Tibial nerve (tissue), 4 donors: ENCODE measurements at places on chromosomes 11 and 22.

- no peak for DNase-seq
Measured at GRCh38 chr11:65810046-65810868, 23.4 kb downstream of the OVOL1 start.

DNA sequence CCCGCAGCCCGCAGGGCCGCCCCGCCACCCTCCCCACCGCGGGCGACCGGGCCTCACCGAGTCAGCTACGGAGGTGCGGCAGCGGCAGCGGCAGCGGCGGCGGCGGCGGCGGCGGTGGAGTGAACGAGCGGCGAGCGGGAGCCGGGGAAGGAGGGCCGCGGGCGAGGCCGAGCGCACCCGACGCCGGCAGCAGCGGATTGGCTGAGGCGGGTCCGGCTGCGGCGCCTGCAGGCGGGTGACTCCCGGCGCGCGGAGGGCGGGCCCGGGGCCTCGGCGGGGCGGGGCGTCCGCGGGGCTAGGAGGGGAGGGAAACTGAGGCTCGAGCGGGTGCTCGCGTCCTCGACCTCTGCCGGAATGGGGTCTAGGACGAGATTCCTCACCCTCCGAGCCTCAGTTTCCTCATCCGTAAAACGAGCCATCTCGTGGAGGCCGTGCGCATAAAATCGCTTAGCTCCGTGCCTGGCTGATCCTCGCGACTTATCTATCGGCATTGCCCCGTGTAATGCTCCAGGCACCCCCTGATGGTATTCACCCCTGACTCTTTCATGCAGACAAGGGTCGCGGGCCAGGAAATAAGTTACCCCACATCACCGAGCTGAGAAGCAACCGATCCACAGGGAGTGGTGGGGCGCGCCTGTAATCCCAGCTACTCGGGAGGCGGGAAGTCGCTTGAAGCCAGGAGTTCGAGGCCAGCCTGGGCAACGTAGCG, at the start of gene CPT1A:
CPT1A (minus strand) TSS at position 199 of the 709 bp plus-strand sequence. CDS start 26,442 bp downstream, outside the sequence.
- peak; percentile 48 for DNase-seq

DNA sequence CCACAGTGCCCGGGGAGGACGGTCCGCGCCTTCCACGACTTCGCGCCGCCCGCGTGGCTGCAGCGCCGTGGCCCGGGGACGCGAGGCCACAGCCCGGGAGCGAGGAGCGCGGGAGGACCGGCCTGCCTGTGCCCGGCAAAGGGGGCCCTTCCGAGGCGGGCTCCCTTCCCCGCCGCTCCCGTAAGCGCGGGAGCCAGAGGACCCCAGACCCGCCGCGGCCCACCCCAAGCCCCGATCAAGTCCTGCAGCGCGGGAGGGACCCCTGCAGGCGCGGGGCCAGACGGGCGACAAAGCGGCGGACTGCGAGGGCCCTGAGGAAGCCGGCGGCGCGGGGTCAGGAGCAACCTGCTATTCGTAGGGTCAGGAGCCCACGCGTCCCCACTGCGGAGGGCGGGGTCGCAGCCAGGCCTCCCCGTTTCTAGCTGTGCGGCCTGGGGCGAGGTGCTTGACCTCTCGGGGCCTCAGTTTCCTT, 110.3 kb downstream of the WNT7B start:
- no peak for DNase-seq

DNA sequence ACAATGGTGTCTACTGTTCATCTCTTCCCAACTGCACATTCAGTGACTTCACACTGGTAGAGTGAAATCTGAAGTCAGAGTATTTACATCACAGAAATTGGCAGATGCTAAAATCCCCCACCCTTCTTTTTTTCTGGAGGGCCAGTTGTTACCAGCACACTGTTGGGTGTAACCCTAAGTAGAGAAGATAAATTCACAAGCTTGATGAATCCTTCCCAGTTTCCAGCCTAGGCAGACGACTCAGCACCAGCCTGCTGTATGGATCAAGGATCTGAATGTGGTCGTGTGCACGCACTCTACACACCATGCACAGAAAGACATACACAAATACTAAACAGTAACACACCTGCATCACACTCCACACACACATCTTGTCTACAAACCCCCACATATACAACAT, 46.0 kb downstream of the ARRB1 start:
- no peak for DNase-seq

DNA sequence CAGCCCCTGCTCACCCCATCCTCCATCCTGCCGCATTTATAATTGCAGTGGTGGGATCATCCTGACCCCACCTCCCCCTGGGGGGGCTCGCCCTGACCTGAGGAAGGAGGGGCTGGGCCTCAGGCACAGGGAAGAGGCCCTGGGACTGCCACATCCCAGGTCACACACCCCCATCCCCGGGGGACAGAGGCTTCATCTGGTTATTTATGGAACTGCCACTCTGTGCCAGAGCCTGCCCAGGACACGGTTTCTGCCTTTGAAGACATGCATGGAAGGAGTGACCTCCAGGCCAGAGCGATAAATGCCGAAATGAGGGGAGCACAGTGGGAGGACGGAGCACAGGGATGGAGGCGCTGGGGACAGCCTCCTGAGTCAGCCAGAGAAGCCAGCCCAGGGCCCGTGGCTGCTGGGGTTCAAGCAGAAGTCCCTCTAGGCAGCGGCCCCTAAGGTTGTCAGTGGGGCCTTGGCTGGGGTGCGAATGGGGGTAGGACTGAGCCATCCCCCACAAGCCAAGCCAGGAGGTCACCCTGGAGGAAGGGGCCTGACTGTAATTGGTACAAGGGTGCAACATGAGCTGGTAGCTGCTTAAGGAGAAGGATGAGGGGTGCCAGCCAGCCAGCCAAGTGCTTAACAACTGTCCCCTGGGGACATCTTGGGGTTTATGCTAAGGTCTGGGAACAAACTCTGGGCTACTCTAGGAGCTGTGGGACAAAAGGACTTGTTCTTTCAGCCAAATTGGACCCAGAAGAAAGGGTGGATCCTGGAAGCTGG, 51.4 kb upstream of the SHISAL1 start:
- DNase-seq, result no peak

- DNase-seq, result no peak
Measured at GRCh38 chr11:113673550-113674396, 32.3 kb downstream of the TMPRSS5 start.

- DNase-seq, result no peak
Measured at GRCh38 chr22:20729194-20729593, 44.7 kb upstream of the SERPIND1 start.

DNA sequence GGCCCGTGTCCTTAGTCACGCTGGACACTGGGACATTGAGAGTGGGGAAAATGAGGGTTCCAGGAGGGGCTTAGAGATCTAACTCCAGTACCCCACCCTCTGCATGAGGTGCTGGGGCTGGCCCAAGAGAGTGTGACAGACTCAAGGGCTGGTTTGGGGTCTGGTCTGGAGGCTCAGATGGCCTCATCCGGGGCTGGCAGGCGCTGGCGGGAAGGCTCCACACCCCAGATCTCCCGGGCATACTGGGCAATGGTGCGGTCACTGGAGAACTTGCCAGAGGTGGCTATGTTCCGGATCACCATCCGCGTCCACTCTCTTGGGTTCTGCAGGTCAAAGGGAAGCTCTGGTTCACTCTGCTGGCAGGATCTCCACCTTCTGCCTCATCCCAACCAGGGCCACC, 2.5 kb upstream of the RASGRP2 start:
- no peak for DNase-seq

DNA sequence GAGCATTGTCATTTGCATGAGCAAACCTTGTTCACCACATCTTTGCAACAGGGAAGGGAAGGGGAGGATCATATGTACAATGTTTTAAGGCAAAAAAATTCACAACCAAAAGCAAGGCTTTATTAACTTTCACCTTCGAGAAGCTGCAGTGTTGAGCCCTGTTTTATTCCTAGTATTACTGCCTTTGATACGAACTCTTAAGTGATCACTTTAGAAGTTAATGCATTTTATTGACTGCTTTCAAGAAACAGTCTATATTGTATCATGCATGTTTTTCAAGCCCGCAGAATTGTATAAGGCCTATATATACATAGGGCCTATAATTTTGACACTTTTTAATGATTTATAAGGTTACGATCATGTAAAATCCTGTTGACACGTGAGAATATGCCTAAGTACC, 117.5 kb upstream of the VPREB1 start:
- no peak for DNase-seq

DNA sequence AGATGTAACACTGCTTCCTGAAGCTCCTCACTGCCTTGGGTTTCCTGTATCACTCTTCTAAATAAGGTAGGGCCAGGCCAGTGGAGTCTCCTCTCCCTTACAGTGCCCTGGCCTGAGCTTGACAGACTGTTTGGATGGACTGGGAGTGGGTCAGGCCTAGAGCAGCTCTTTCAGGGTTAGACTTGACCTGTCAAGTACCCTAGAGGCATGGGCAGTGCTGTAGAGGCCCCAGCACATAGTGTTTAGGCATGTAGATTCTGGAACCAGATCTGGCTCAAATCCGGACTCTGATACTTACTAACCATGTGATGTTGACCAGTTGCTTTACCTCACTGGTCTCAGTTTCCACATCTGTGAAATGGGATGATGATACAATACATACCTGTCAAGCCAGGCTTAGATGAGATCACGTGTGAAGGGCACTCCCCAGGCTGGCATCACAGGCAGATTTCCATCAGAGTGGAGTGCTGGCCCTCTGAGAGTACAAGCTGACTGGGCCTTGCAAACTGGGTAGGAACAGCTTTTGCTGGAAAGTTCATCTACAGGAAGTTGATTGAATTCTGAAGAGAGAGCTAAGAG, 1.4 kb upstream of the MICAL2 start:
- no peak for DNase-seq

DNA sequence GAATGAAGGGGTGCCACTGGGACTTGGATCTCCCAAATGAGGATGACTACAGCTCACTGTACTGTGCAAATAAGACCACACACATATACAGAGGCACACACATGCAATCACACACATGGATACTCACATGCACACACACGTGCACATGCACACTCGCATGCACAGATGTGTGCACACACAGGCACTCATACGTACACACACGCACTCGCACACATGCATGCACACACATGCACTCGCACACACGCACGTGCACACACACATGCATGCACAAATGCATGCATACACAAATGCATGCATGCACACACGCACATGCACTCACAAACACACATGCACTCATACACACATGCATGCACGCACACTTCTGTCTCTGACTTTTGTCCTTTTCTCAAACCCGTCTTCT, 36.0 kb downstream of the TECTA start:
- DNase-seq, result no peak

GRCh38 chr11:130581646-130582045, 133.2 kb downstream of the ADAMTS15 start:
- no peak for DNase-seq
